ENCODE measurements at places on chromosomes 13 and 19. TPM values are rescaled to one million over a fixed set of nuclear protein-coding genes. Genes with fewer than 3 reads are reported as not detected.

- no peak for DNase-seq
Observed at GRCh38 chr13:49395878-49396380, 47.9 kb downstream of the CAB39L start.

DNA sequence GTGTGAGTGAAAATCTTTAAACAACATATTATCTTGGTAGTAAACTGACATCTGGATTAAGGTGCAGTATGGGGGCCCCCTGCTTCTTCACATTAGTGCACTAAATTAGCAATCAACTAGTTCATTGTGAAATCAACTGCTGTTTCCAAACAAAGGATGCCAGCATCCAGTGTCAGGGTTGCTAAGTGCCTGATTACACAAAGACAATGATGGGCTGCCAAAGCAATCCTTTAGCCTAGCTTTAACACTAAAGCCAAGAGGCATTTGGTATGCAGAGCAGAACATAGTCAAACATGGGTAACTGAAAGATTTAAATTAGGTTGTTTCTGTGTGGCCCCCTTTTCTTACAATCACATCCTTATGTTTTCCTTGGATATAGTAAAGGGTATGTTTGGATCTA is 543.1 kb upstream of the SLITRK5 start:
- no peak for DNase-seq

DNA sequence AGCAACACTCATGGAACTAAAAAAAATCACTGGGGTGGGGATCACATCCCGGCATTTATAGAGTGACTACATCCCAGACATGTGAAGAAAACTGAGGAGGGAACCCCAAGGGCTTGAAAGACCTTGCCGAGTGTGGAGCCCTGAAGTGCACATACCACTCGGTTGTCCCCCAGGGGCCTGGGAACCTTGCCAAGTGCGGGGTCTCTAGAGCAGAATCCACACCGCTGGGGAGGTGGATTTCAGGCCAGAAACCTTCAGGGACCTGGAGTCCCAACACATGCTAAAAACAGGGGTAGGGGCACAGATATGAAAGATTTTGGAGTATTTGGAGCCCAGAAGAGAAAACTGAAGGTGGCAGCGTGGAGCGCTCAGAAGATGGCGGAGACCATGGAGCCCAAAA is 35.2 kb downstream of the ERICH4 start:
- peak; percentile 31 for DNase-seq

GRCh38 chr19:18989316-18989715 is 44.0 kb downstream of the SUGP2 start:
- no peak for DNase-seq

Gene UPK1A
- total RNA-seq, result not detected

DNA sequence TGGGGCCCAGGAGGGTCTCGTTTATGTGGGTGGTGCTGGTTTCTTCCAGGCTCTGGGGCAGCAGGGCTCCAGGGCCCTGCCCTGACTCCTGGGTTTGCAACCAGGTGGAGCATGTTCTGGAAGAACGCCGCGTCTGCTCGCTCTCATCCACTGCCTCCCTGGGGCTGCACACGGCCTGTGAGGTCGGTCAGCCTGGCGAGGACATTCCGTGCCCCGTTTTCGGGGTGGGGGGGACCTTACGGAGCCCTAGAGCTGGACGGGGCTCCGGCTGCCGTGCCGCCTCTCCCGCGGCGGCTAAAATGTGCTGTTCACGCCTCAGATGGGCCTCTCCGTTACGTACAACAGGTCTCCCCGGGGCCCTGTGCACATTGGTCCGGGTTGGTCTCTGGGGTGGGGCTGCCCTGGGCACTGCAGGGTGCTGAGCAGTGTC is 3.3 kb downstream of the GNA11 start:
- no peak for DNase-seq

DNA sequence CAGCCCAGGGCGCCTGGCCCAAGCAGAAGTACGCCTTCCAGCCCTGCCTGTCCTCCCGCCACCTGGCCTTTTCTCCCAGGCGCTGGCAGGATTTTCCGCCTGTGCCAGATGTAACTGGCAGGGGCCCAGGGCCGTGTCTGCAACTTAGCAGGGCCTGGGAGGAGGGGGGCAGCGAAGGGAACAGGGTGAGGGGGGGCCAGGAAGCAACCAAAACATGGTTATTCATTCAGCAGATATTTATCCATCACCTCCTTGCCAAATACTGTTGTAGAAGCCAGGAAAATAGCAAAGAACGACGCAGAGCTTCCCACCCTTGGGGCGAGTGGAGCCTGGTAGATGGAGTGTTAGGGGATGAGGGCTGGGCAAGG is 5.6 kb downstream of the TLE6 start:
- DNase-seq, result peak; percentile 90

Gene KLK15
- not detected for total RNA-seq
